Pancreas (tissue), 10 donors: ENCODE measurements at places on chromosomes 2 and 18.
A peak's percentile ranks its signal among the peaks of the same experiment; 100 is the strongest.

DNA sequence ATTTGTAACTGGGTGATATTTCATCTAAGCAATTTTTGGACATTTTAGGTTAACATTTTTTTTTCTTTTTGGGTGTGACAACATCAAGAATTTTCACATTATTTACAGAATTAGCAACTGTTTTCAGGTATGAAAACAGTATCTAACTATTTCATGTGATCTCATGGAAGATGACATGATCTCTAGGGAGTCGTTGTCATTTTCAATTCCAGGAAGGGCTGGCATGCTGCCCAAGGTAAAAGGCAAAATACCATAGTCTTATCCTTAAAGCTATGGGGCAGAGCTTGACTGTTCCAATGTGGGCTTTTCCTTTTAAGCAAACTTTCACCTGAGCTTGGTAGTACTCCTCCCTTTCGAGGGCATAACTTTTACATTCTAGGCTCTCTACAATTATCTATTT lies 443.7 kb downstream of the DSEL start:
- no peaks in the 10 kb centered on the region for H3K36me3 ChIP-seq
- no peak overlapping the region for H3K27ac ChIP-seq
- no peak overlapping the region for H3K4me3 ChIP-seq
- no peaks in the 10 kb centered on the region for H3K27me3 ChIP-seq

GRCh38 chr2:157190151-157190550 lies 67.4 kb upstream of the GALNT5 start:
- no peaks in the 10 kb centered on the region for H3K36me3 ChIP-seq
- H3K27ac ChIP-seq = no peak overlapping the region
- no peaks in the 10 kb centered on the region for H3K27me3 ChIP-seq
- DNase-seq = no peak
- no peak overlapping the region for H3K4me3 ChIP-seq

- no peaks in the 10 kb centered on the region for H3K4me1 ChIP-seq
These were observed 223.6 kb upstream of the SIX2 start for GRCh38 chr2:45232818-45233217.

DNA sequence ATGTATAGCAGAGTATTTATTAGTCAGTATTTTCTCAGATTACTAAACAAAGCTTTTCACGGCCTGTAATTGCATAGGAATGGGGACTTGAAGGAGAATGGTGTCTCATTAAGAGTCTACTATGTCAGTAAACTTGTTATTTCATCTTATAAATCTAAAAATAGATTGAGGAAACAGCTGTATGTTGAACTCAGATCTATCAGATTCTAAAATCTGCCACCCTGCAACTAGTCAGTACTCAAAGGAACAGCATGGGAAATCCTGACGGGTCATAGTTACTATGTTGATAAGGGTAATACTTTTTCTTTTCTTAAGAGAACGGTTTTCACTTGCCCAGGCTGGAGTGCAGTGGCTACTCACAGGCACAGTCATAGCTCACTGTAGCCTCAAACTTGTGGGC lies 70.2 kb upstream of the EMILIN2 start:
- peaks cover 66% of the 10 kb centered on the region for H3K36me3 ChIP-seq
- no peaks in the 10 kb centered on the region for H3K27me3 ChIP-seq
- H3K4me1 ChIP-seq = no peaks in the 10 kb centered on the region
- DNase-seq = no peak
- H3K27ac ChIP-seq = no peak overlapping the region
- no peak overlapping the region for H3K4me3 ChIP-seq

- H3K4me3 ChIP-seq = no peak overlapping the region
- no peaks in the 10 kb centered on the region for H3K36me3 ChIP-seq
- H3K27me3 ChIP-seq = no peaks in the 10 kb centered on the region
- no peak overlapping the region for H3K27ac ChIP-seq
- DNase-seq = no peak
These were observed 616.8 kb upstream of the VRK2 start for GRCh38 chr2:57429831-57430230.

GRCh38 chr2:213149294-213149875 lies 2.0 kb downstream of the IKZF2 start:
- H3K4me1 ChIP-seq = peaks cover 4% of the 10 kb centered on the region
- H3K27me3 ChIP-seq = no peaks in the 10 kb centered on the region
- H3K27ac ChIP-seq = peak overlapping the region; percentile 86
- no peak for DNase-seq

DNA sequence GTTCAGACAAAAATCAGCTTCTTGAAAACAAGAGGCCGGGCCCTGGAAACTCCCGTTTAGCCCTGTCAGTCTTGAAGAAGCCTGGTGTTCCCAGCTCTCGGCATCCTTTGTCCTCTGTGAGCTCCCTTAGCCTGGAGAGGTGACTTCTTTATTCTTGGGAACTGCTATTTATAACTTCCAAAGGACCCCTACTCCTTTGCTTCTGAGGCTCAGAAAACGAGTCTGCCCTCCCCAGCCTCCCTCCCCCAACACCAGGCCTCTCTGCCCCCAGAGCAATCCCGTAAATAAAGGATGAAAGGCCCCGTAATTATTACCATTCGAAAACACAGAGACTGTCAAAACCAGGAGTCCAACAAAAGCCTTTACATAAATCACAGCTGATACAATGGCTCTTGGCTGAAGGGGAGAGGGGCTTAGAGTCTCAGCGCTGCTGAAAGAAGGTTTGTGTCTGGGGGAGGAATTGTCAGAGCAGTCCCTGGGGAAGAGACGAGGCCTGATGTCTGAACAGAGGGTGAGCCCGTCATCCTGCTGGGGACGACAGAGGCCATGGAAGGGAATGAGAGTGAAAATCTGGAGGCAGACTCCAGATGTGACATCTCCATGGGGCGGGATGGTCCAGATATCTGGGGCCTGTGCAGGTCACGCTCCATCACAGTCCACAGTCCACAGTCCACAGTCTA lies 283.0 kb downstream of the MYCN start:
- H3K27ac ChIP-seq = no peak overlapping the region
- no peaks in the 10 kb centered on the region for H3K36me3 ChIP-seq

DNA sequence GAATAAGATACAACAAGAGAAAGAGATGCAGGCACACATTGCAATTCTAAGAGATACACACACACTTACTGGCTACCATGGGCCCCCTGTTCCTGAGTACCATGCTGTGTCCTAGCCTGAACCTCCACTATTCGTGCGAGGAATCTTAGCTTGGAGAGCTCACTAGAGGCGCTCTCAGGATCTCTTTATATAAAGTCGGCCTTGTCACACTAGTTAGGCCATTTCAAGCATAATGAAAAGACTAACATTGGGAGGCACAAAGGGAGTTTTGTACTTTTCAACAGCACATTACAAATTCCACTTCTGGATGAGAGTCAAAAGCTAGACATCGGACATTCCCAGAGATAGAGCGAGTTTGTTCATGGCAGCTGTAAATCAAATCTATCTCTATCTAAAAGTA lies 365.2 kb downstream of the DSEL start:
- H3K27me3 ChIP-seq = no peaks in the 10 kb centered on the region
- H3K4me3 ChIP-seq = no peak overlapping the region
- H3K36me3 ChIP-seq = no peaks in the 10 kb centered on the region
- H3K4me1 ChIP-seq = no peaks in the 10 kb centered on the region

- no peak overlapping the region for H3K27ac ChIP-seq
- no peak overlapping the region for H3K4me3 ChIP-seq
- H3K4me1 ChIP-seq = no peaks in the 10 kb centered on the region
- no peak for DNase-seq
- H3K36me3 ChIP-seq = no peaks in the 10 kb centered on the region
These were observed 78.3 kb upstream of the CRIM1 start for GRCh38 chr2:36277146-36277808.

GRCh38 chr18:59272891-59273758 lies at the start of gene RAX:
Gene RAX, minus strand, starts transcription at chr18:59273454. Its CDS starts 248 bp downstream, at chr18:59273206.
- H3K4me1 ChIP-seq = no peaks in the 10 kb centered on the region
- peak within 1 kb of the TSS; percentile 13 for H3K4me3 ChIP-seq
- DNase-seq = no peak

DNA sequence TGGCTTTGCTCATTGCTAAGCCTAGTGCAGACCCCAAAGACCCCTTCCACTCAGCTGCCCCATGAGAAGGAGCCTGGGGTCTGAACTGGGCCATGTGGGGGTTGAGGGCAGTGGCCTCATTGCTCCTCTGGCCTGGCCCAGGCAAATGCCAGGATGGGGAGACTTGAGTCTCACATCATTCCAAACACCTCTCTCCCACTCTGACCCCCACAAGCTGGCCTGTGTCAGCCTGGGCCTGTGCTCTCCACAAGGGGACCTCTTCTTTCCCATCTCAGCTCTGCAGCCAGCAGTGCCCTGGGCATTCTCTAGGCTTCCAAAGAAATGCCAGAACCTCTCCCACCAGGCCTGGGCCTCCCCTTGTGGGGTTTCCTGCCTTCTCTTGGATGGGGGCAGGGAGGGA lies 45.8 kb upstream of the OTOF start:
- no peaks in the 10 kb centered on the region for H3K27me3 ChIP-seq
- no peak overlapping the region for H3K4me3 ChIP-seq
- no peak overlapping the region for H3K27ac ChIP-seq

DNA sequence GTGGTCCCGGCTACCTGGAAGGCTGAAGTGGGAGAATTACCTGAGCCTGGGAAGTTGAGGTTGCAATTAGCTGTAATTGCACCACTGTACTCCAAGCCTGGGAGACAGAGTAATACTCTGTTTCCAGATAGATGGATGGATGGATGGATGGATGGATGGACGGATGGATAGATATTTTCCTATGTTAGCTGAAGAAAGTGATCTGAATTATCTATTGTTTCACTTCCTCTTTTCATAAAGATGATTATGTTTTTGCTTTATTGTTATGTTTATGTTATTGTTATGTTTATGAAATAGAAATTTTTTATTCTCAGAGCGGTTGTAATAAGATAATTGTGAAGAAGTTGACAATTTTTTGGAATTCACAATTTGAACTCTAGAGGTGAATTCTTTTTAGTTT lies 33.3 kb upstream of the TTC27 start:
- no peaks in the 10 kb centered on the region for H3K27me3 ChIP-seq
- no peak overlapping the region for H3K4me3 ChIP-seq
- DNase-seq = no peak
- no peak overlapping the region for H3K27ac ChIP-seq

GRCh38 chr2:230956827-230957755 lies 32.0 kb upstream of the GPR55 start:
- H3K4me3 ChIP-seq = no peak overlapping the region
- H3K27ac ChIP-seq = no peak overlapping the region
- no peaks in the 10 kb centered on the region for H3K27me3 ChIP-seq
- no peaks in the 10 kb centered on the region for H3K36me3 ChIP-seq
- H3K4me1 ChIP-seq = no peaks in the 10 kb centered on the region

- no peaks in the 10 kb centered on the region for H3K36me3 ChIP-seq
- no peak overlapping the region for H3K27ac ChIP-seq
- H3K4me3 ChIP-seq = no peak overlapping the region
- DNase-seq = peak; percentile 29
- H3K4me1 ChIP-seq = peaks cover 4% of the 10 kb centered on the region
- H3K27me3 ChIP-seq = no peaks in the 10 kb centered on the region
These were observed 2.4 kb upstream of the DTNA start for GRCh38 chr18:34707670-34708069.

DNA sequence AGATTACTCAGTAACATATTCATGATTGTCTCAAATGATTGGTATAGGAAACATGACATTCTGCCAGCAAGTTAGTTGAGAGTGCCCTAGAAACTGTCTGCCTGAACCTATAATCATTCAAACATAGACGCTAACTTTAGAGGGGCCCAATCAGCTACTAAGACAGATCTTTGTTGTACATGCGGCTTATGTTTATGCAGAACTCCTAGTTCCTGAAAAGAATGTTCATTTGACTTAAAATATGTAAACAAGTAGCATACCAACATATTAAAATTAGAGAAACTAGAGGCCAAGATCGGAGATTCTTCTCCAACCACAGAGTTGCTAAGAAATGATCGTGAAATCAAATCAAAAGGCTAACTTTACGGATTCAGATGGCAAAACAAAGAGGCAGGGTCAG lies 4.2 kb upstream of the METAP1D start:
- no peaks in the 10 kb centered on the region for H3K27me3 ChIP-seq
- H3K4me3 ChIP-seq = no peak overlapping the region
- no peak overlapping the region for H3K27ac ChIP-seq
- peaks cover 4% of the 10 kb centered on the region for H3K4me1 ChIP-seq
- no peak for DNase-seq
- H3K36me3 ChIP-seq = no peaks in the 10 kb centered on the region

GRCh38 chr18:46678785-46679399 lies 21.9 kb upstream of the LOXHD1 start:
- H3K27me3 ChIP-seq = no peaks in the 10 kb centered on the region
- no peak overlapping the region for H3K27ac ChIP-seq
- no peak overlapping the region for H3K4me3 ChIP-seq

DNA sequence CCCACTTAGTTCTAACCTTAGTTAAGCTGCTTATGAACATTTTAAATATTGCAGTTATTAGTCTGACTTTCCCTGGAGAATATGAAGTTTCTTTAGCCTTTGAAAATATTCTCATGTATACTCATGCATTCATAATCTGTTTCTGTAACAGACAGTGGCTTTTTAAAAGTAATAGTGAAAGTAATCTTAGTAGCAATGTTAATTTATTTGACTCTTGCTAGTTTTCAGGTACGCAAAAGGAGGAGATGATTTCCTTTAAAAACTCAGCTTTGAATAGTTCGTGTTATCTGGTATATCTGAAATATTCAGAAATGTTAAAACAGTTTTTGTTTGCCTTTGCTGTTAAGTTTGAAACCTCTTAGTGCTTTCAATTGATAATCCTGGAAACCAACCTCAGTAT lies 3.8 kb downstream of the ANKRD12 start:
- no peaks in the 10 kb centered on the region for H3K36me3 ChIP-seq
- no peak for DNase-seq
- H3K27ac ChIP-seq = no peak overlapping the region
- no peak overlapping the region for H3K4me3 ChIP-seq

GRCh38 chr2:69428981-69429380 lies 8.3 kb downstream of the NFU1 start:
- H3K27me3 ChIP-seq = no peaks in the 10 kb centered on the region
- peaks cover 12% of the 10 kb centered on the region for H3K4me1 ChIP-seq
- H3K36me3 ChIP-seq = no peaks in the 10 kb centered on the region
- H3K27ac ChIP-seq = no peak overlapping the region
- DNase-seq = no peak

DNA sequence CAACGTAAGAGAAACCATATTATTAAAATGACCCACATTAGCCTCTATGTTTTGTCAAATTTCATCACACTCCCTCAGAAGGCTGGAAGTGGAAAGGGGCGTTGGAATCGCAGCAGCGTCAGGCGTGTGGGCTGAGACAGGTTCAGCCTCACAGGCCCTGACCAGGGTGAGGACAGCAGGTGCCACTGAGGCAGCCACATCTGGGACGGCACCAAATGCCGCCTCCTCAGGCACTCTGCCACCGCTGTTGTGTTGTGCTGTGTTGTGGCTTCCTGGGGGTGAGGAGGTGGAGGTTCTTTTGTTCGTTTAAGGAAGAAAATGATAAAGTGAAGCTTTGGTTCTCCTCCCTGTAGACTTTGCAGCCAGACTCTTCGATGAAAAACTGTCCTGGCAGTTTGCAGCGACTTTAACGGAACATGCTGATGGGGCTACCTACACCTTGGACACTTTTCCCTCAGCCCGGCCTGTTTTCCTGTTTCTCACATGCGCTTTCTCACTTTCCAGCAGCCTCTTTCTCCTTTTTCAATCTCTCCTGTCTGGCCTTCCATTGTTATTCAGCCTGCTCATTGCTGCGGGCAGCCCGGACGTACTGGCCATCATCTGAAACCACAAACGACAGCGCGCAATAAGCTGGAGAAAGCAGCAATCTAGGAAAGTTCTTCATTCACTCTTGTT lies 44.9 kb upstream of the SALL3 start:
- H3K4me3 ChIP-seq = no peak overlapping the region
- no peaks in the 10 kb centered on the region for H3K36me3 ChIP-seq
- no peak overlapping the region for H3K27ac ChIP-seq
- H3K4me1 ChIP-seq = no peaks in the 10 kb centered on the region
- DNase-seq = no peak

GRCh38 chr2:120747706-120748105 lies 12.0 kb downstream of the GLI2 start:
- H3K36me3 ChIP-seq = no peaks in the 10 kb centered on the region
- H3K27me3 ChIP-seq = no peaks in the 10 kb centered on the region
- DNase-seq = no peak
- H3K27ac ChIP-seq = no peak overlapping the region
- H3K4me3 ChIP-seq = no peak overlapping the region
- H3K4me1 ChIP-seq = no peaks in the 10 kb centered on the region
